ENCODE measurements at places on chromosomes 2 and 18.

DNA sequence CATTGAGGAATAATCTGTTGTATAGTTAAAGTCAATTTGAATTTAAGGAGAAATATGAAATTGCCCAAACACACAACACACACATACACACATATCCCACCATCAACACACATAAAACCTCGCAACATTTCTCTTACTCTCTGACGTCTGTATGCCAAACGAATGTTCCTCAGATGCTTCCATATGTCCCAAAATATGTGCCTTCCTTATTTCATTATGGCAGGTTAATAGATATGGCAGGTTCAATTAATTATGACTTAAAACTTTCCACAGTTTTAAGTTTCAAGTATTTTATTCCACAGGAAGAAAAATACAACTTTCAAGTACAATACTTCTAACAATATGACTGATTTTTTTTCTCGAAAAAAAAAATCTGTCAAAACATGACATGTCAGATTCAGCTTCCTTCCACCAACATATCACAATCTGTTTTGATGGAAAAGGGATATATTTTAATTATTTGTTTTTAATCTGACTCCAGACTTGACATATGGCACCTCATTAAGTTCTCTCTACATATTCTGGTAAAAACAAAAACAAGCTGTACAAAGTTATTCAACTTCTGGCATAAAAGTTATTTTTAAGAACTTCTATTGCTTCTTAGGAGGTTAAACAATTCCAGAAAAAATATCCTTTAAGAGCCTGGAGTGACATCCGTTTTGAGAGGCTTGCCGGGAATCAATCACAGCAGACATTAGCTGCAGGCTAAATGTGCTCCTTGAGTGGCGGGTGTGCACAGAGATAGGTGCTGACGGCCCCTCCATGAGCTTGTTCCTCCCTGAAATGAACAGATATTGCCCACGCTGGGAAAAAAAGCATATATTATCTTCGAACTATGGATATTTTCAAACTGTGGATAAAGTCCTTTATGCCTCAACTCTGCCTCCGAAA lies 812.7 kb downstream of the DCDC2C start:
- DNase-seq = no peak

DNA sequence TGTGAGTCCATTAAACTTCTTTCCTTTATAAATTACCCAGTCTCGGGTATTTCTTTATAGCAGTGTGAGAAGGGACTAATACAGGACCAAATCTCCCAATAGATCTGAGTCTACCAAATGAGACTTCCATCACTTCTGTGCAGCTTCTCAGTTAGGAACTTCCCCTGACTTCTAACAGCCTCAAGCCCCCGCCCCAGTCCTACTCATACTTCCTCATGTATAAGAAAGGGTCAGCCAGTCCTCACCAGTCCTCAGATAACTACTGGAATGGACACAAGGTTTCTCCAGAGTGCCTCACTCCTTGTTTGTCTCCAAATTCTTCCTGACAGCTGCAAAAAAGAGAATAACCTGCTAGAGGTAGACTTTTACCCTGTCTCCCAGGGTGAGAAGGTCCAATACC lies 19.5 kb downstream of the TTC32 start:
- DNase-seq = no peak

DNA sequence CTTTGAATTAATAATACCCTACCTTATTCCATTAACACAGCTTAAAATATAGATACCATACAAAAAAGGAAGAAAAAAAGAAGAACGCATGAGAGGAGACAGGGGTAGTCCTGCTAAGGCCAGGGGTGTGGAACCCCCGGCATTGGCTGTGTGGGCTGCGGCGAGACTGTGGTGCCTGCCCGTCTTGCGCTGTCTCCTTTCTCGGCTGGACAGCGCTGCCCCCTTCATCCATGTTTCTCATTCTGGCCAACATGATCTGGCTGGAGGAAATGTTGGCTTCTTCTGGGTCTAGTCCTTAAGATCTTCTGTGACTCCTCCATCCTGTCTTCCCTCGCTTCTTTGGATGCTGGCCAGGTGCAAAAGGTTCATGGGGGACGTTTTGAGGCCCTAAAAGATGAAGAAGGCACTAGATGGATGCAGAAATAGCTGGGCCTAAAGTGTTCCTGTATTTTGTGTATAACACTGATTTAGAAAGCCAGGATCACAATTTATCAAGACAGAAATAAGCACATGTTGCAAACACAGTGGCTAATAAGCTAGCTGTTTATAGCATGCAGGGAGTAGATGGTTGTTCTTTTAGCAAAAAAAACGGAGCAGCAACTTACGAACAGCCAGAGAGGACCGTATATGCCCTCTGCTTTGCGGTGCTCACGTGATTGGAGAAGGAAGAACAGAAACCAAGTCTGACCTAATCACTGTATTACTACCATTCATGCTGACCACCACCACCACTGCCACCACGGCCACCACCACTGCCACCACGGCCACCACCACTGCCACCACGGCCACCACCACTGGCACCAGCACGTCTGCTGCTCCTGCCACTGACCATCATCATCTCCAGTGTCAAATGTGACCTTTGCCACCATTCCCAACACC lies 71.7 kb upstream of the ASB18 start:
- no peak for DNase-seq

GRCh38 chr2:236861196-236861875 lies 224.4 kb upstream of the COPS8 start:
- no peak for DNase-seq

DNA sequence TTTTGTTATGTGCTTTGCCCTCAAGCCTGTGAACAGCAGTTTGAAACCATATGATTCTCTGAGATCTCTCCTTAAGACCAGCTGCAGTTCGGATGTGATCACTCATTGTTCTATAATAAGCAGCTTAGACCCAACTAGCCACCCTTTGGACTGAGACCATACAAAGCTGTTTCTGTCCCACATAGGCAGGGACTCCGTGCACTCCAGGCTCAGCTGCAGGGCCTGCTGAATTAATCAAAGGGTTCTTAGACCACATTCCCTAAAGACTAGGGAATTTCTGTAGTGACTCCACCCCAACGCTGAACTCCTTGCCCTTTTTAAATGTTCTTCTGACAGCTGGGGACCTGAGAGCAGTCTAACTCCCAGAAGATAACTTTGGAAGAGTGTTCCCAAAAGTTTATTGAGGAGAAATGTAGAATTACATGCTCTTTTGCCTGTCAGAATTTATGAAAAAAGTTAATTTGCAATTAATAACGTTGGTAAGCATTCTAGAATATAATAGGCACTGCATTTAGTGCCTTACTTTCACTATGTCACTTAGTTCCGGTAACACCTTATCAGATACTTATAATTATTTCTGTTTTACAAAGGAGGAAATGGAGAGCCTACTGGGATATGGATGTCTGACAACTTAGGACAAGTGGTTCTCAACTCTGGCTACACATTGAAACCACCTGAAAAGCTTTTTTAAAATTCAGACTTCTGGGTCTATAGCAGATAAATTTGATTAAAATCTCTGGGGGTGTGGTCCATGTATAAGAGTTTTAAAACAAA lies 42.3 kb downstream of the GULP1 start:
- no peak for DNase-seq
